ENCODE measurements at places on chromosomes 16 and 17.

DNA sequence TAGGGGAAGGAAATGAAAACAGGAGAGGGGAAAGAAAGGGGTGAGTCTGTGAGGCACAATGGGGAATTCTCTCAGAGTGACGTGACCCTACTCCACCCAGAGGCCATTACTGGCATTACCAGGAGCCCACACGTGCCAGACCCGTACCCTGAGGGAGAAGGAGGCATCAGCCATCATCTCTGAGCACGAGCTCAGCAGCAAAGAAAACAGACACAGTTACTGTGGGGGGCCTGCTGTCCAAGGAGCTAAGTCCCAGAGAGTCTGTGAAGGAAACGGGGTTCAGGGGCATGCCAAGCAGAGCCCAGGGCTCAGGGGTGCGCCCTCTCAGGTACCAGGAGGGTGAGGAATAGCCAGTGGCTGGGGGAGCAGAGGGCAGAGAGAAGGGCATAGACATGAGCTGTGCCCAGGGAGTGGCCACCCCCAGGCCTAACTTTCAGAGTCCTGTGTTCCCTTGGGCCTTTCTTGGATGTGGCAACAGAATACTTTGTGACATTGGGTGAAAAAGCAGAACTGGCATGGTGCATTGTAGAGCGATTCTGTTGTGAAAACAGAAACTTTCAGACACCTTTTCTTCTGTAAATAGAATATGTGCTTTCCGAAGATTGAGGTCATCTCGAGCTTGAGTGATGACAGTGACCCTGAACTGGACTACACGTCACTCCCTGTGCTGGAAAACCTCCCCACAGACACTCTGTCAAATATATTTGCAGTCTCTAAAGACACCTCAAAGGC lies 11.3 kb downstream of the TAF1C start:
- DNase-seq: peak; percentile 60

DNA sequence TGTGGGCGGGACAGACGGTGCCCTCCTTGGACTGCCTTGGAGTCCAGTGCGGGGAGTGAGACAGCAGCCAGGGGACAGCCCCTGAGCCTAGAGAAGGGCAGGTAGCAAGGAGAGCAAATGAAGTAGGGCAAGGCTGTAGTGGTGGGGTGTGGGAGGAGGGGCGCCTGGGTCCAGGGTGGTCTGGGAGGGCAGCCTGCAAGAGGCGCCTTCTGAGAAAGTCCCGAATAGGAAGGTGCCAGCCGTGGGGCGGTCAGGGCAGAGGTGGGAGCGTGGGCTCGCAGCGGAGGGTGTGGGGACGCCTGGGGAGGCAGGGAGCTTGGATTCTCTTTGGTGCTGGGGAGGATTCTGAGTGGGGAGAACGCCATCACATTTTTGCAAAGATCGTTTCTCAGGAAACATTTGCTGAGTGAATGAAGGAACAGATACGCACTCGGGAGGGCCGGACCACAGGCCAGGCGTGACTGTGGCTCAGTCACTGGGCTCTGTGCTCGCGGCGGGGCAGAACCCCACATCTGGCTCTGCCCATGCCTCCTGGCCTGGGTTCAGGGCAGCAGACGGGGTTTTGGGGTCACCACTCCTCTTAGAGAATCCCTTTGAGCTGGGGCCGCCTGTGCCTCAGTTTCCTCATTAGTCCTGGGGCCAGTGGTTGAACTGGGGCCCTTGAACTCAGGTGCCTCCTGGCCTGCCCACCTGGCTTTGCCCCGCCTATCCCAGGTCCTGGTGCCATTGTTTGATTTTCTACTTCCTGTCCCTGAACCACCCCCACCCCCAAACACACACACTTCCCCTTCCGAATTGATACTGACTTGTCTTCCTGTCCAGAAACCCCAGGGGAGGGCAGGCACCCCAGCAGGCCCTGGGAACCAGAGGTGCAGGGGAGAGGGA lies 4.2 kb downstream of the SNN start:
- no peak for DNase-seq

GRCh38 chr17:63426041-63426916 lies 19.8 kb downstream of the CYB561 start:
- no peak for DNase-seq

DNA sequence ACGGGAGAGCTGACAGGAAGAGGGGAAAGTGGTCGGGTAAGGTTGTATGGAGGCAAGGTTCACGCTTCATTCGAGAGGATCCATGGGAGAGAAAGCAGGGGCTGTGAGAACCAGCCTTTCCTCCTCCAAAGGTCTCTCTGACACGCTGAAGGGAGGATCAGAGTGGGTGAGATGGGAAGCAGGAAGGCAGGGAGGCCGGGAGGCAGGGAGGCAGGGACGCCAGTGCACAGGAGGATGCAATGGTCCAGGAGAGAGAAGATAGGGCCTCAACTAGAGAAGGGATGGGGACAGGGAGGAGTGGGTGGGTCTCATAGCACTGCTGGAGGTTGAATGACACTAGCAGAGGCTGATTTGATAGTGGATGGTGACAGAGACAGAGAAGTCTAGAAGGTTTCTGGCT lies 54.1 kb downstream of the PIMREG start:
- DNase-seq: no peak

GRCh38 chr16:12998361-12999085 lies 97.1 kb downstream of the SHISA9 start:
- no peak for DNase-seq

- no peak for DNase-seq
Observed at GRCh38 chr17:59756236-59756818, 48.9 kb downstream of the VMP1 start.

DNA sequence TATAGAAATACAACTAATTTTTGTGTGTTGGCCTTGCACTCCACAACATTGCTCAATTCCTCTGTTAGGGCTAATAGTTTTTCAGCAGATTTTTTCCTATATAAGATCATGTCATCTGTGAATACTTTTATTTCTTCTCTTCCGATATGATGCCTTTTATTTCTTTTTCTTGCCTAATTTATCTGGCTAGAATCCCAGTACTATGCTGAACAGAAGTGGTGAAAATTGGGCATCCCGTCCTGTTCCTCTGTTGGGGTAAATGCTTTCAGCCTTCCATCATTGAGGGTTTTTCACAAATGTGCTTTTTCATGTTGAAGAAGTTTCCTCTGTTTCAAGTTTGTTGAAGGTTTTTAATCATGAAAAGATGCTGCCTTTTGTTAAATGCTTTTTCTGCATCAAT lies 22.7 kb upstream of the TNFRSF13B start:
- DNase-seq: no peak

GRCh38 chr17:13031718-13032350 lies 14.0 kb upstream of the ELAC2 start:
- DNase-seq: peak; percentile 62

DNA sequence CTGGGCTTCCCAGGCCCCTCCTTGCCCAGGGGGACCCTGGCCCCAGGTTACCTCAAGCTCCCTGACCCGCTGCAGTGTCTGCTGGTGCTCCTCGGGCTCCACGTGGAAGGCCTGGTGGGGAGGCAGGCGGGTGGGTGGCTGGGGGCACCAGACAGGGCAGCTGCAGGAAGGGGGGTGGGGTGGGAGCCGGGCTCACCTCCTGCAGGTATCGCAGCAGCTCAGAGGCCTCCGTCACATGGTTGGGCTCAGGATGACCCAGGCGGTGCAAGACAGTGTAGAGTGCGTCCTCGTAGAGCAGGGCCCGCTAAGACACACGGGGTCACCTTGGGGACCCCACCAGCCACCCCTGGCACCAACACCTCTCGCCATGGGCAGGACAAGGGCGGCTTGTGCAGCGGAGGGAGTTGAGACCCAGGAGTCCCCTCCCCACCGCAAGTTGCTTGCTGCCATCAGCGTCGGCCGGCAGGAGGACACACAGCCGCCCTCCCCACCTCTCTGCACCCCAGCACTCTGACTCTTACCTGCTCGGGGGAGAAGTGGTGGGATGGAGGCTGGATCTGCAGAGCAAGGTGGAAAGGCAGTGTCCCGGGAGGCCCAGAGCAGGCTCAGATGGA lies 1.1 kb downstream of the UNC13D start:
- peak; percentile 38 for DNase-seq

GRCh38 chr17:50467114-50467854 lies 1.4 kb downstream of the CHAD start:
- no peak for DNase-seq

- DNase-seq: peak; percentile 80
Observed at GRCh38 chr17:7437950-7438614, 1.2 kb upstream of the FGF11 start.

- no peak for DNase-seq
Observed at GRCh38 chr16:88102597-88102996, 151.4 kb downstream of the BANP start.

GRCh38 chr16:13733561-13733960 lies 186.4 kb upstream of the ERCC4 start:
- DNase-seq: no peak

- DNase-seq: no peak
Observed at GRCh38 chr17:76689859-76690258, 20.9 kb downstream of the MXRA7 start.

- no peak for DNase-seq
Observed at GRCh38 chr16:66681676-66682075, 14.9 kb downstream of the CMTM4 start.

DNA sequence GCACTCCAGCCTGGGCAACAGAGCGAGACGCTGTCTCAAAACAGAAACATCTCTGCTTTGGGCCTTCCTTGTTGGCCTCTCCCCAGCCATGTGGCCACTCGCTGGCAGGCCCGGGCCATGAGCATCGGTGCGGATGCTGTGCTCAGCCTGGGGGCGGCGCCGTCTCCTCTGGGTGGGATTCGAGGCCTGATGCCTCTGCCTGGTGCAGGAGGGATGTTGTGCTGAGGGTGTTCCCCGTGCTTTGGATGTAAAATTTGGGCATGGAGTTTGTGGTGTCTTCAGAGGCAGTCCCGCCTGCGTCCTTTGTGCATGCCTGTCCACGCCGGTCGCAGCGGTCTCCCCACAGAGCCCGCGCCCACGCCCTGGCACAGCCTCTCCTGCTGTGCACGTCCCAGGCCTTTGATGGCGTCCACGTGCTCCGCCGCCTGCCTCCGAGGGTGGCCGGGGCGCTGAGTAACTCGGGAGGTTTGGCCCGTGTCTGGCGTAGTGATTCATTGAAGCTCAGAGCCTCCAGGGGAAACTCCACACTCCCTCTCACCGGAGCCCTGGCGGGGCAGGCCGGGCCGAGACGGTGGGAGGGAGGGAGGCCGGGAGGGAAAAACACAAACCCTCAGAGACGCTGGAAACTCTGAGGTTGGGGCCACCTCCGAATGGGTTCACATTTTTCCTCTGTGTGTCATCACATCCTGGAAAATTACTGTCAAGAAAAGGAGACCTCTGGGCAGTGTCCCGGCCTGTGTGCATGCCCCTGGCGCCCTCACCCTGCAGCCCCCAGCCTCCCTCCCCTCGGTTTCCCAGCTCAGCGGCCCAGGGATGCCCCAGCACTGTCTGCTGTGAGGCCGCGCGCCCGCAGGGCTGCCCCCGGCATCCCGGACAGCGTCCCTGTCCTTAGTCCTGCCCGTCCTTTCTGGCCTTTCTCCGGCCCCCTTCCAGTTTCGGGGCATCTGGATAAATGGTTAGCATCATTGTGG lies 19.0 kb downstream of the CENPX start:
- DNase-seq: peak; percentile 58

- no peak for DNase-seq
Observed at GRCh38 chr17:79444198-79444597, 166.7 kb downstream of the RBFOX3 start.

DNA sequence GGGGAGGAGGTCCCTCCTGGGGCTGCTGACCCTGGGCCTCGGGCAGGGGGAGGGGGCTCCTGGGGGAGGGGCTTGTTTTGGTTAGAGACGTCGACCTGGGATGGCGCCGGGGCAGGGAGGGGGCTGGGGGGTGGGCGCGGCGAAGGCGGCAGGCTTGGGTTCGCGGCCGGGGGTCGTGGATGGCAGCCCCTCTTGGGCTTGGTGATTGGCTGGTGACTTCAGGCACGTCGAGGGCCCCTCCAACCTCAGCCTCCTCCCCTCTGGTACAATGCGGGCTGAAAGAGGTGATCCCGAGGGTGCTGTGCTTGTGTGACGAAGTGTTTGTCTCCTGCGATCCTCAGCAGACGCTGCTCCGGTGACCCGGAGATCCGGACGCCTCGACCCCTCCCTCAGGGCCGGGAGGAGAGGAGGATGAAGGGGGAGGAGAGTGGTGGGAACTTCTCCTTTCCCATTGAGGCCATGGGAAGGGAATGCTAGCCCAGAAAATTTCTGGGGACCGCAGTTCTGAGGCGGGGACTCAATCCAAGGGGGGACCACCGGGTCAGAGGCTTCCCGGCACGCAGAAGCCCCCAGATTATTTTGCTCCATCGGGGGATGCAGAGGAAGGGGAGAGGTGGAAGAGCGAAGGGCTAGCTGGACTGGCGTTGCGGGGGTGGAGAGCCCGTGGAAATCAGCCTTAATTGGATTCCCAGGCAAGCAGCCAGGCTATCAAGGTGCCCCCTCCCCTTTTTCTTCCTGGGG lies 43.9 kb downstream of the RAI1 start:
- DNase-seq: no peak

GRCh38 chr17:78369791-78370381 lies 8.6 kb upstream of the PGS1 start:
- no peak for DNase-seq

DNA sequence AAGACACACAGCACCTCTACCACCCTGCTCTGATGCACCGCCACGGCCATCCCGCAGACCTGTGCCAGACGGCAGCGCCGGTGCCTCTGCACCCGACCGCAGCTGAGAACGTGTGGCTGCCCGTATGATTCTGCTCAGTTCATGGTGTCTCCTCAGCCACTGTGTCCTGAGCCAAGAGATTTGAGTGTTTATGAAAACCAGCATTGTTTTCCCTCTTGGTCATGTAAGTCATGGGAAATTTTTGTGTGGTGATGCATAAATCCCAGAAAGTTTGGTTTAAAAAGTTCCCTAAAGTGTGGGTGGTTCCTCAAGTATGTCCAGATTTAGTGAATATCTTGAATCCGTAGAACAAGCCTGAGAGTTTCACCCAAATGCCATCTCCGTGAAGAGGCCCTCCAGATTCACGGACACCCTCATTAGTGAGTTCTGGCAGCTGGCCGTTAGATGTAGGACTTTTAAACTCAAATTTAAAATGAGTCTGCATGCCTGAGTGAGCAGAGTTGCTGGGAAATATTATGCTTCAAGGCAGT lies 57.6 kb downstream of the CDRT4 start:
- DNase-seq: no peak

DNA sequence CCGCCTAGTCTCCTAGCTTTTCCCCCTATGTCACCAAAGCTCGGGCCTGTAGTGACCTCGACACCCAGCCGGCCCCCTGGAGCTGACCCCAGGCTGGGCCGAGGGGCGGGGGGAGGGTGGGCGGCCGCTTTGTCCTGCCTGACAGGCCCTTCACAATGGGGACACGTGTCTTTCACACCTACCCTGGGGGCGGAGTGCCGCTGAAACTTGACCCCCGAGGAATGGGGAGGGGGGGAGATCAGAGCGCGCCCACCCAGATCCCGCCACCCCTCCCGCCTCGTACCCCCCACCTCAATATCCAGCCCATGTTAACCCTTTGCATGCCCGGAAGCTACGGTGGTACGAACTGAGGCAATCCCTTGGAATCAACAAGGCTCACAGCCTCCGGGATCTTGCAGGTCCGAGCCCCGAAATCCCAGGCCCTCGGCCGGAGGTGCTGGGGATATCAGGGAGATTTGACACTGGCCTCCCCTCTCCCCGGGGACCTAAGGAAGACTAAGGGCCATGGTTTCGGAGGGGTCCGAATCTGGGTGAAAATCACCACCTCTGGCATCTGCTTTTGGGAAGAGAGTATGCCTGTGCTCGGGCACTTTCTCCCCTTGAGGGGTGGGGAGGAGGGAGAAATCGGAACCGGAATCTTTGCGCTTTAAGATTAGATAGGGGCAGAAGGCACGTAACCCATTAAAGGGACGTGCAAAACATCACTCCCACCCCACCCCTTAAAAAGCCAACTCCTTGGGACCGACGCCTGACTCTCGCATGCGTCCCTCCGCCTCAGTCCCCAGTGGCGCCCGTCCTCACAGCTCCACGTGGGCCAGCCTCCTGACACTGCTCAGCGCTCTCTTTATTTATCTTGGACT lies 2.6 kb downstream of the NOG start:
- DNase-seq: peak; percentile 40
